ENCODE measurements at places on chromosomes 2 and 18.

DNA sequence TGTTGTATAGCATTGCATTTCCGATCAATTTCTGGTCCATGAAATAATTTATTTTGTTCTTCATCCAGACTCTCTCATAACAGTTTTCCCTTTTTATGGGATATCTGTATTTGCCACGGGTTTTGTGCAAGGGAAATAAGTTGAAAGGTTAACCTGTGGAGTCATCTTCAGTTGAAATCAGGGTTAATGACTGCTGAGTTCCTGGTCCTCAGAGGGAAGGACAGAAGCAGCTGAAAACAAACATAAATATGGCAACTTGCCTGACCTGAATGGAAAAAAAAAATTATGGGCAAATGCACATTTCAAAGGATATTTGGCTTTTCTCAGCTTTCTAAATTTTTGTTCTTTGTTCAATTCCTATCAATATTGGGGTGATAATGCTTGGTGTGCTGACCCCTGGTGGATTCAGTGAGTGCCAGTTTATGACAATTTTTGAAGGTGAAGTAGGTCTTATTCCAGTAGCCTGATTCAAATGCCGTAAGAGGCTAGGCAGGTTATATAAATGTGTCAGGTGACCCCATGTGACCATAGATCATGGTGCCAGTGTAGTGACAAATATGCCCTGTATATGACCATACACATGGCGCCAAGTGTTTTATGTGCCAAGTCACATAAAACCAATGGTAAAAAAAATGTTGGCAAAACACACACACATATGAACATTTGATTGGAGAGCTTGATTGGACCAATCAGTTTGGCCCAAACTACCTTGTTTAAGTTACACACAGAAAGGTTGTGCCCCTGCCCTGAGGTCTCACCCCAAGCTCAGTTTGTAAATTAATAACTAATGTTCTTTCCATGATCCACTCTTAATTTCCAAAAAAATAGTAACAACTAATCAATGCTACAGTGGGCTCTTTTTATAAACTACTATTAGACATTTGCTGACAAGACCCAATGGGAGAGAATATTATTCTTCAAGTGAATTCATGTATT is 47.6 kb upstream of the FAM124B start:
- DNase-seq = no peak

DNA sequence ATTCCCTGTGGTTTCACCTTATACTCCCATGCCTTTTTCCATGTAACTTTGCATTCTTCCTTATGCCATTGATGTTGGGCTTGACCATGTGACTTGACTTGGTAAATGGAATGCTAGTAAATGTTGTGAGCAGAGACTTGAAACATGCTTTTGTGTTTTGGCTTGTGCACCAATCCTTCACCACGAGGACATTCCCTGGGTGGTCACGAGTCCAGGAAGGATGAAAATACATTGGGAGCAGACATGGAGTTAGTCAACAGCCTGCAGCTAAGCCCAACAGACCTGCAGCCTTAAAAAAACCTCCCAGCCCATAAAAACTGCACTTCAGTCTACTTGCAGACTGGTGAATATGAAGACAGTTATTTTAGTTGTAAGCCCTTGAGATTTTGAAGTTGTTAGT is 116.5 kb upstream of the SPATS2L start:
- no peak for DNase-seq

DNA sequence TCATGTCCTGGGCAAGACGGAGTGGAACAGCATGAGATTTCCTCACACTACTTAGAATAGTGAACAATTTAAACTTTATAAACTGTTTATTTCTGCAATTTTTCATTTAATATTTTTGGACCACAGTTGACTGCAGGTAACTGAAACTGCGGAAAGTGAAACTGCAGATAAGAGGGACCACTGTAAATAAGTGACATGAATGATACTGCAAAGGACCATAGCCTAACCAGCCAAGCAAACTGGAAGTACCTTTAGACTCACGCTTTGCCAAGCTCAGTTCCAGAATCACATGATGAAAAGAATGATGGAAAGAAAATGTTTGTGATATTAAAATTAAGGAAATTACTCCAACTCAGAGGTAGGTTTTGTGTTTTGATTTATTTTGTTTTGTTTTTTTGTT is 94.6 kb upstream of the ITGA4 start:
- no peak for DNase-seq

DNA sequence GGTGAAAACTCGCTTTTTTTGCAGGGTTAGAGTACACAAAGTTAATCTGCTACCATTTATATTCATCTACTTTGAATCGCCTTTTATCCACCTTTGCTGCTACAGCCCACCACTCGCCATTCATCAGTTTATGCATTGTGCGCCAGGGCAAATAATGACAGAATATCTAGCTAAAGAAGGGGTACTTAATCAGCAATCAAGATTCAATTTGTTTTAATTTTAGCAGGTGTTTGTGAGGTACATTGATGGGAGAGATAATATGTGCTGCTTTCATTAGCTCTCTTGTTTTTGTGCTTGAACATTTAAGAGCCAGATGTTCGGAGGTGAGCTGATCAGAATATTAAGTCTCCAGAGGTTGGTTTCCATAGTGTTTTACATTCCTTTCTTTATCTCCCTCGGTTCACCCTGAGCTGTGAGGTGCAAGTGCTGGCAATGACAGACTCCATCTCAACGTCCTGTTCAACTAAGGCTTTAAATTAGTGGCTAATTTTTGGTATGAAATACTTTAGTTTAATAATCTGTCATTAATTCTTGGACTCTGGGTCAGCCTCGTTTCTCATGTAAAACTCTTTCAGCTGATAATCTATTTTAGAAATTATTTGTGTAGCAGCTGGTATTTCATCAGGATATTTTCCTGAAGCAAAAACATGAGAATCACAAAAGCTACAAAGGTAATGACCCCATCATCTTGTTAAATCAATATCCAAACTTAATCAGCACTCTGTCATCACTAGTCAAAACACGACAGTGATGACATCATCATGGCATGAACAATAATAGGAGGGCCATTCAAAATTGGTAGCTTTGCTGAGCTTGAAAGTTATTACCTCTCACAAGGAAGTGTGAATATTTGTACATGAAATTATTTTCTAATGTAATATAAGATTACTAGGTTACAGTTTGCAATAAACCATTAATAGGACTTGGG is 479.9 kb upstream of the FANCL start:
- DNase-seq = no peak

DNA sequence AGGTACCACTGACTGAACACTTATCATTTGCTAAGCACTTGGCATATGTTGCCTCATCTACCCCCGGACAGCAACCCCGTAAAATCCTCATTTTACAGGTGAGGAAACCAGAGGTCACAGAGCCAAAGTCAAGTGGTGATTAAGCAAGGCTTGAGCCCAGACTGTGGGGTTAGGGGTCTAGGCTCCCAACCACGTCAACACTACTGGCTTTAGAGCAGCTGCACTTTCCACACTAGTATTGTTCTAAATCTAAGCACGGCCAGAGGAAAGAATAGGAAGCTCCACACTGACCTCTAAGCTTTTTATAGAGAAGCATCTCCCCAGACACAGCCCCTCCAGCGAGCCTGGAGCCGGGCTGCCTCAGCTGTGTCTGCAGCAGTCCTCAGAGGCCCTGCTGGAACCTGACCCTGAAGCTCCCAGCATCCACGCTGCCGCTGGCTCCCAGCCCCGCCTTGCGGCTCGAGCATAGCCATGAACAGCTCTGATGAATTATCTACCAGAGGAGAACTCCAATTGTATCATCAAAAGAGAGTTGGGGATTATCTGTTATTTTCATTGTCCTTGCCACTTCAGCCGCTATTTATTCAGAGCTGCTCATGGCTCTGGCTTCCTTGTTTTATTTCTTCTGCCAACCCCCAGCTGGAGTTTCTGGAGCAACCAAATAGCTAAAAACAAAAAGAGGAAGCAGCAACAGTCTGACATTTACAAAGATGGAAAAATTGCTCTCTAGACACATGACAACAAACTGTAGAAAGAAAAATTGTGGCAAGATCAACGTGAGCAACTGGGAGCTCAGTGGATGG is 62.2 kb upstream of the RTN4 start:
- no peak for DNase-seq

GRCh38 chr2:40483549-40484243 is 31.8 kb upstream of the SLC8A1 start:
- no peak for DNase-seq

- DNase-seq = no peak
These were observed 277.1 kb upstream of the CCDC68 start for GRCh38 chr18:55236150-55236931.

DNA sequence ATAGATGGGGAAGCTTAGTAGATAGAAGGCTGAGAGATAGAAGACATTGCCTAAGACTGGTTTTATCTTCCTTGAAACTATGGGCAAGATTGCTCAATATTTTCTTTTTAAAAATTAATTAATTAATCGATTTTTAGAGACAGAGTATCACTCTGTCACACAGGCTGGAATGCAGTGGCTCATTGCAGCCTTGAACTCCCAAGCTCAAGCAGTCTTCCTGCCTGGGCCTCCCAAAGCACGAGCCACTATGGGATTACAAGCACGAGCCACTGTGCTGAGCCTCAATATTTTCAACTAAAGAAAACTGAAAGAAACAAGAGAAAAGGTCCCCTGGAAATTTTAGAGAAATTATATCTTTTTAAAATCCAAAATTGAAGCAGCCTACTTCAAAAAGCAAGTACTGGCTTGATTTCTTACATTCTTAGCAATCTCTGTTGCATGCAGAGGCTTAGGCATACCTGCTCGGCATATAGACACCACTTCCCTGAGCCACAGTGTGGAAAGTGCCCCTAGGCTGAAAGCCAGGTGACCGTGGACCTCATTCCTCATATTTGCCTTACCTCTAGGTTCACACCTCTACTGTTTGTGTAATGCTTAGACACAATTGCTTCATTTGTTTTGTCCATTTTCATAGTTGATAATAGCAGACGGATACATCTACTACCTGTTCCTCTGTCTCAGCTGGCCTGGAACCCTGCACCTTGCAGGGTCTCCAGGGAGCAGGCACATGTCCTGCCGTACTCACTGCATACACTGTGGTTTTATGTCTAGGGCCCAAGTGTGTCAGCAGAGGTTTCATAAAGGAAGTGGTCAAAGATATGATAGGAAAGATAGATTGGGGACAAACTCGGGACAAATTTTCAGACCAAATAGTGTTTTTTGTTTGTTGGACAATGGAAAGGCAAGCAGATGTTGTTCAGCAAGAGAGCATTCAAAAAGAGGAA is 166.5 kb upstream of the ALPP start:
- no peak for DNase-seq
